ENCODE measurements at places on chromosomes 3 and 15.

- no peak for DNase-seq
Measured at GRCh38 chr15:44183363-44183762, 11.7 kb downstream of the FRMD5 start.

DNA sequence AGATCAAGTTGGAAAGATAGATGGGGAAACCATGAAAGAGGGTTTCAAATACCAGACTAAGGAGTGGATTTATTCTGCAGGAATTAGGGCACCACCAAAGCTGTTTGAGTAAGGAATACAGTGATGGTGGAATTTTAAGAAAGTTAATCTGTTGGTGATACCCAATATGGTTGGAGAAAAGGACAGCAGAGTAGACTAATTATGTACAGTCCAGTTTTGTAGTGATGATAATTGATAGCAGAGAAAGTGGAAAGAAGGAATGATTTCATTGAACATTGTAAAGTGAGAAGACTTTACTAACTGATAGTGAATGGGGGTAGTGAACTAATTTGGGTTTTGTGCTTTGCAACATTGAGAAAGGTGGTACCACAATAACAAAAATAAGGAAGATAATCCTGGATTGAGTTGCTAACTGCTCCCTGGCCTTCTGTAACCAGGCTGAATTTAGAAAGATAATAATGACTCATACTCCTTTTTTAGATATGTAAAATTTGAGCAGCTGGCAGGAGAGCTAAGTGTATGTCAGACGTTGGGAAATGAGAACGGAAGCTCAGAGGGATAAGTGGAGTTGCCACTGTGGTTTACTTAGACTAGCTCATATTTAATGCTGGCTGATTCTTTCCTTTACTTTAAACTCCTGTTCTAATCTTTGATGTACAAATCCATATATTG lies 16.9 kb downstream of the TCAIM start:
- no peak for DNase-seq

GRCh38 chr15:33059184-33059583 lies 135.3 kb downstream of the FMN1 start:
- no peak for DNase-seq

- DNase-seq = no peak
Measured at GRCh38 chr3:180433152-180433551, 168.8 kb upstream of the TTC14 start.

DNA sequence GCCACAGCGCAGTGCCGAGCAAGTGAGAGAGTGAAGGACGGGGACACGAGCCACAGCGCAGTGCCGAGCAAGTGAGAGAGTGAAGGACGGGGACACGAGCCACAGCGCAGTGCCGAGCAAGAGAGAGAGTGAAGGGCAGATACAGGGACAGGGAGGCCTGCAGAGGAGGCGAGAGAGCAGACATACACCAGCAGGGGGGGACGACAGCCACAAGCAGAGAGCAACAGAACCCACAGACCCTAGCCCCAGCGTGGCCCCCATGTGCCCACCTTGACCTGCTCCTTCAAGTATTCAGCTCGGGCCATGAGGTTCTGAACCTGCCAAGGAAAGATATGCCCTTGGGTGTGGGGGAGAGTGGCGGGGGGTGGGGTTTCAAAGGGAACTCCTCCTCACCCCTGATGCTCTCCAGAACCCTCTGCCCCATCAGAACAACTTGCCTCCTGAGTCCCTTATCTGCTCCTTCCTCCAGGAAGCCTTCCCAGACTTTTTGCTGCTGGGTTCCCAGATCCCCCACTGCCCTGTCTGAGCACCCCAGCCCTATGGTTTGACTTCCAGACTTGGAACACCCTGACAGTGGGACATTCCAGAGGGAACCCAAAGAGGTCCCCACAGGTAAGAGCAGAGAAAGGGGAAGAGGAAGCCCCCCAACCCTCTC lies 5.3 kb downstream of the ULK3 start:
- DNase-seq = no peak

DNA sequence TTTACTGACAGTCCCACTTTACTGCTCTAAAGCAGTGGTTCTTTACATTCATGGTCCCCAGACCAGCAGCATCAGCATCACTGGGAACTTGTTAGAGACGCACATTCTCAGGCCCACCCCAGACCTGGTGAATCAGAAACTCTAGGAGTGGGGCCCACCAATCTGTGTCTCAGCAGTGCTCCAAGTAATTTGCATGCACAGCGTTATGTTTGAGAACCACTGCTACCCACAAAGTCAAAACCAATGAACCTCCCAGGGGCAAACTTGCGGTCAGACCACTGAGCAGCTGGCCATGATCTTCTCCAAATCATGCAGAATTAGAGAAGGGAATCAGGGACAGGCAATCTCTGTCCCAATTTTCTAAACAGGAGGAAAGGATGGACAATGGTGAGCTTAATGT lies 58.5 kb downstream of the ST8SIA2 start:
- DNase-seq = no peak

- no peak for DNase-seq
Measured at GRCh38 chr3:191882289-191882688, 421.3 kb downstream of the PYDC2 start.
